Testis (tissue), 5 donors: ENCODE measurements at places on chromosomes 2 and 18.
A peak's percentile ranks its signal among the peaks of the same experiment; 100 is the strongest.

GRCh38 chr2:234708717-234709116 lies 211.8 kb upstream of the ARL4C start:
- H3K36me3 ChIP-seq = no peaks in the 10 kb centered on the region
- H3K4me3 ChIP-seq = no peak overlapping the region
- no peaks in the 10 kb centered on the region for H3K4me1 ChIP-seq
- H3K27me3 ChIP-seq = no peaks in the 10 kb centered on the region
- no peak overlapping the region for H3K27ac ChIP-seq
- no peak for DNase-seq

DNA sequence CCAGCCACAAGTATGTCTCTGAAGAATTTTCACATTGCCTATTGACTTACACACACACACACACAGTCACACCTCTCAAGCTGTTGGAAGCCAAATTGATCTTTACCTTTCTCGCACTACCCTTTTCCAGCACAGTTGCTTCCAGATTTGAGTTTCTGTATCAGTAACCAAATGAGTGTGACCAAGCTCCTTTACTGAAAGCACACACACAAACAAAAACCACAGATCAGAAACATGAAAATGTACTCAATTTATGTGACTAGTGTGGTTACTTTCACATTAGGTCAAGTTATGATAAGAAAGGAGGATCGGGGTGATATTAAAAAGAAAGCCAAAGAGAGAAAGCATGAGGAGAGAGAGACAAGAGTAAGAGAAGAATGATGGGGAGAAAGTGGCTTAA lies 993.9 kb upstream of the POU3F3 start:
- no peaks in the 10 kb centered on the region for H3K36me3 ChIP-seq
- H3K4me1 ChIP-seq = no peaks in the 10 kb centered on the region
- H3K27me3 ChIP-seq = no peaks in the 10 kb centered on the region
- no peak overlapping the region for H3K4me3 ChIP-seq

GRCh38 chr2:217228732-217229131 lies 368.9 kb upstream of the TNP1 start:
- no peaks in the 10 kb centered on the region for H3K4me1 ChIP-seq
- no peaks in the 10 kb centered on the region for H3K27me3 ChIP-seq
- no peak overlapping the region for H3K4me3 ChIP-seq
- no peak overlapping the region for H3K27ac ChIP-seq
- DNase-seq = no peak
- H3K36me3 ChIP-seq = no peaks in the 10 kb centered on the region

GRCh38 chr2:137208431-137208891 lies 443.1 kb downstream of the THSD7B start:
- no peak for DNase-seq
- H3K4me1 ChIP-seq = no peaks in the 10 kb centered on the region
- H3K27me3 ChIP-seq = no peaks in the 10 kb centered on the region
- H3K4me3 ChIP-seq = no peak overlapping the region
- H3K27ac ChIP-seq = no peak overlapping the region
- H3K36me3 ChIP-seq = no peaks in the 10 kb centered on the region

DNA sequence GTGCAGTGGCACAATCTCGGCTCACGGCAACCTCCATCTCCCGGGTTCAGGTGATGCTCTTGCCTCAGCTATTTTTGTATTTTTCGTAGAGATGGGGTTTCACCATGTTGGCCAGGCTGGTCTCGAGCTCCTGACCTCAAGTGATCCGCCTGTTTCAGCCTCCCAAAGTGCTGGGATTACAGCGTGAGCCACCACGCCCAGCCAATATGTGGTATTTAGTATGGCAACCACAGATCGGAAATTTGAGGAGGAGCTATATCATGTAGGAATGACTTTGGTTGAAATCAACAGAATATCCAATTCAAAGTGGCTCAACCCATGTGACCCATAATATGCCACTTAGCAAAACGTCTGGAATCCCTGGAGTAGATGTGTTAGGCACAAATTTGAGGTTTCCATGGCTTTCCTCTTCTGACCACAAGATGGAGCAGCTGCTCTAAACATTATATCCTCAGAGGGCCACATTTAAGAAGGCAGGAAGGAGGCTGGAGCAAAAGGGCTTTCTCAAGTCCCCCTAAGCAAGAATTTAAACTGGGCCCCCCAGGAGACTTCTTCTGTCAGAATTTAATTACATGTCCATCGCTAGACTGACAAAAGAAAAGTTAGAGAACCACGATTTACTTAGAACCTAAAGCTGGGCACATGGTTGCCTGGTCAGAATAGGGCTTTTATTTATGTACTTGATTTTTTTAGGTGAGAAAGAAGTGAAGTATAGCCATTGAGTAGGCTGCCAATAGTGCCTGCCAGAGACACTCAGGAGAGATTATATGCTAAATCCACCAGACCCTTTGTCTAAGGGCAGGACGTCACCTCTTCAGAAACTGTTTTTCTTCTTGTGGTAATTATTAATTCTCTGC lies 49.6 kb upstream of the ITSN2 start:
- no peak overlapping the region for H3K4me3 ChIP-seq
- H3K27me3 ChIP-seq = no peaks in the 10 kb centered on the region
- H3K27ac ChIP-seq = no peak overlapping the region
- no peaks in the 10 kb centered on the region for H3K4me1 ChIP-seq

- DNase-seq = no peak
- no peaks in the 10 kb centered on the region for H3K4me1 ChIP-seq
- H3K27ac ChIP-seq = no peak overlapping the region
- H3K36me3 ChIP-seq = no peaks in the 10 kb centered on the region
- H3K4me3 ChIP-seq = no peak overlapping the region
Measured at GRCh38 chr18:31976242-31976641, 33.3 kb upstream of the TRAPPC8 start.

DNA sequence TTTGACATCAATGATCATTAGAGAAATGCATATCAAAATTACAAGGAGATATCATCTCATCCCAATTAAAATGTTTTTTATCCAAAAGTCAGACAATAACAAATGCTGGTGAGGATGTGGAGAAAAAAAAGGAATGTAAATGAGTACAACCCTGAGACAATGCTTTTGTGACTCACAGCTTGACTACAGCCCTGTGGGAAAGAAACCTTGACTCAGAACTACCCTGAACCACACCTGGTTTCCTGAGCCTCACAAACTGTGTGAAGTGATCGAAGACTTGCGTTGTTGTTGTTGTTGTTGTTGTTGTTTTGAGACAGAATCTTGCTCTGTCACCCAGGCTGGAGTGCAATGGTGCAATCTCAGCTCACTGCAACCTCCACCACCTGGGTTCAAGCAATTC lies 266.6 kb upstream of the MYT1L start:
- DNase-seq = no peak
- H3K27ac ChIP-seq = no peak overlapping the region
- H3K27me3 ChIP-seq = no peaks in the 10 kb centered on the region
- no peaks in the 10 kb centered on the region for H3K4me1 ChIP-seq

DNA sequence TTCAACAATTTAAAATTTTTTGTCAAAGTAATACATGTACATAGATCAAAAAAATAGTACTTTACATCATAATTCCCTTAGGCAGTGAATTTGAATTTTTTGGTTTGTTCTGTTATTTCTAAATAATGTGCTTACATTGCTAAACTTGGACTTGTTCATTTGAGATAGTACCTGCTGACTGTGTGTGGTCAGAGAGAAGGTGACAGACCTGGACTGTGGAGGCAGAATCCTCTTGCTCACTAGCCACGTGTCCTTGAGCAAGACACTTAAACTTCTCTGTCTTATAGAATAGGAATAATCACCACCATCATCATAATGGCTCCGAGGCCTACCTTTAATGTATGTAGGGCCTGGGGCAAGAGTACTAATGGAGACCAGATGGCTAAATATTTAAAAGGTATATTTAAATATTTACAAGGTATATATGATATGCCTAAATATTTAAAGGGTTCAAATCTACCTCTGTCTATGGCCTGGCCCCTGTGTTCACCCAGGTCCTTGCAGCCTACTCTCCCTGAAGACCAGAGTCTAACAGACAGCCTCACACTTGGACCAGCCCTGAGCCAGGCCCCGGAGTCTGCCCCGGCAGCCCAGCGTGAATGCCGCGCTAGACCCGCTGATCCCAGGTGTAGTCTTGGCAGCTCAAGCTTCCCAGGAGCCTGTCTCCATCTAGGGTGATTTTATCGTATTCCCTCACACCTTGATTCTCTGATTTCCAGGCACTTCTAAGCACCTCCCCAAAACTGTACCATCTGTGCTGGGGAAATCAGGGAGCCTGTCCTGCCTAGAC lies 33.5 kb downstream of the ZNF532 start:
- no peak overlapping the region for H3K4me3 ChIP-seq
- peaks cover 10% of the 10 kb centered on the region for H3K4me1 ChIP-seq
- H3K27ac ChIP-seq = no peak overlapping the region
- no peaks in the 10 kb centered on the region for H3K27me3 ChIP-seq

- H3K4me1 ChIP-seq = peaks cover 2% of the 10 kb centered on the region
- no peak overlapping the region for H3K27ac ChIP-seq
- no peaks in the 10 kb centered on the region for H3K27me3 ChIP-seq
- no peaks in the 10 kb centered on the region for H3K36me3 ChIP-seq
Measured at GRCh38 chr2:3314626-3315025, 63.0 kb downstream of the EIPR1 start.

DNA sequence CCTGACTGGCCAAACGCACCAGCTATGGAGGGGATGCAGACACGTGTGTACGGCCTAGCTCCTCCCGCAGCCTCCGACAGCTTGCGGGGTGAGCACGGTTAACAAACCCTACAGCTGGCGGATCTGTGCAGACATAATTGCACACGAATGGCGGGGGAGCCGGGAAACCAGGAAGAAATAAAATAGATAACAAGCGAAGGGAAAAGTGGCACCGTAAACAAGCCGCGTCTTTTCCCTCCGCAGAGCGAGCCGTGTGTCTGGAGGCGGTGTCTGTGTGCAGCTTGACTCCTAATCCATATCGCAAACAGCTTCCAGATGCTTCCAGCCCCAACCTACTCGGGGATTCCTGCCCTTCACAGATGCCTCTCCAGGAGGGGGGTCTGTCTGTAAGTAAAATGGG lies 853.1 kb upstream of the SALL3 start:
- no peaks in the 10 kb centered on the region for H3K27me3 ChIP-seq
- H3K36me3 ChIP-seq = no peaks in the 10 kb centered on the region
- H3K4me3 ChIP-seq = no peak overlapping the region
- H3K27ac ChIP-seq = no peak overlapping the region
- DNase-seq = no peak

DNA sequence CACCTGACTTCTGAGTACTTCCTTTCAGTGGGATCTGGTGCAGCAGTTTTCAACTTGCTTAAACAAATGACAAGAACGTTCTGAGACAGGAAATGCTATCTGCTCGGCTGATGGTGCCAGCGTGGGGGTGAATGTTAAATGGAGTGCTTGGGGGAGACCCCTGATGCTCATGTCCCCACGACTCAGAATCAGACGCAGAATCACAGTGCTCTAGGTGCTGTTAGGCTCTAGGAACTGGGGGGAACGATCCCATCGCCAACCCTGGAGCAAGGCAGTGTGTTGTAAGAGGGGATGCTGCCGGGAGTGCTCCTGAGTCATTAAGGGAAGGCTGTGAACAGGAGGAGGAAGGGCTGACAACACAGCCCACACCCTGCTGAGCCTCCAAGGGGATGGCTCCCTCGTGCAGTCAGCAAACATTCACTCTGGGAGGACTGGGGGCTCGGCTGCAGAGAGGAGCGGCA lies 34.1 kb upstream of the KCNF1 start:
- H3K4me1 ChIP-seq = no peaks in the 10 kb centered on the region
- no peak for DNase-seq
- H3K4me3 ChIP-seq = no peak overlapping the region
- H3K27ac ChIP-seq = no peak overlapping the region
- no peaks in the 10 kb centered on the region for H3K36me3 ChIP-seq

DNA sequence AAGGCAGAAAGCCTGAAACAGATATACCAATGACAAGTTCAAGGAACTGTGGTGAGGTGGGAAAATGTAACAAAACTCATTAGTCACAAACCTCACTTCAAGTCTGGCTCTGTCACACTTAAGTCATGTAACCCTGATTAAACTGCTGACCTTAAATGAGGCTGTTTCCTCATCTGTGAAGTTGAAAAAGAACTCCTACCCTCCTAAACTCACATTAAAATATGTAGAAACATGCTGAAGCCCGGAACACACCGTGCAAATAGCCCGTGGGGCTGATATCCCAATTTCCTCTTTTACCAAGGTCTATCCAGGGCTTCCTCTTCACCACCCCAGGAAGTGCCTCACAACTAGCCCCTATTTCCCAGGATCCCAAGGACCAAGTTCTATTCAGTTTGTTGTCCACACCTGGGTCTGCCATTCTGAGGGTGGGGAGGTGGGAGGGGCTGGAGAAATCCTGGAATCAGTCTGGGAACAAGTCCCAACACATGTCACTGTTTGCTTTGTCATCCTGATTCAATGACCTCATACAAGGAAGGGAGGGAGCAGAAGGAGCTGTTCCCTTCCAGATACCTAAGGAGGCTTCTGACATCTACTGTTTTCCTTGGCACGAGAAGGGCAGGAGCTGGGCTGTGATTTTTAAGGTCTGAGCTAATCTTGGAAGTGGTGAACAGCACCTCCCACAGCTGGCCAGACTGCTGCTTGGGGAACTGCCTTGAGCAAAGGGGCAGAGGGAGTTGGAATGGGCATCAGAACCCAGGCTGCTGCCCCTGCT lies 42.3 kb downstream of the SLC4A1AP start:
- H3K4me1 ChIP-seq = peaks cover 41% of the 10 kb centered on the region
- peak overlapping the region; percentile 97 for H3K27ac ChIP-seq

DNA sequence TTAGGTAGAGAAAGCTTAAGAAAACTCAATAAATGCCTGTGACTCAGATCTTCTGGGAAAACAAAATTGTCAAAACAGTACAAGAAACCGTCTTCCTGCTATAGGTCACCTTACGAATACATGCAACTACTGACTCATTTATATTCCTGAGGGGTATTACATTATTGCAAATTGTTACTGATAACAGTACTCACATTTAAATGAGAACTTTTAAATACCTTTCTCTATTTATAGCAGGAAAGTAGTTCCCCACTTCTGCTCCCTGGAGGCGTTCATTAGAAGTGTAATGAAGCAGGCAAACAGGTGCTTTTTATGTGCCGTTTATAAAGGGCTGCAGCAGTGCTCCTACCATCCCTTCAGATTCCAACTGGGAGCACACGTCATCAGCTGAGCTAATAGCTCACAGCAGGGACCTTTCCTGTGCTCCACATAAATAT lies 65.1 kb upstream of the RPRM start:
- no peaks in the 10 kb centered on the region for H3K4me1 ChIP-seq
- DNase-seq = no peak
- H3K27ac ChIP-seq = no peak overlapping the region
- H3K4me3 ChIP-seq = no peak overlapping the region
- no peaks in the 10 kb centered on the region for H3K36me3 ChIP-seq

GRCh38 chr2:10504994-10505820 lies 57.1 kb upstream of the ODC1 start:
- H3K36me3 ChIP-seq = no peaks in the 10 kb centered on the region
- no peaks in the 10 kb centered on the region for H3K4me1 ChIP-seq
- H3K27me3 ChIP-seq = no peaks in the 10 kb centered on the region
- DNase-seq = no peak

GRCh38 chr18:44897411-44897810 lies 216.7 kb downstream of the SETBP1 start:
- H3K36me3 ChIP-seq = no peaks in the 10 kb centered on the region
- no peak overlapping the region for H3K4me3 ChIP-seq
- H3K27ac ChIP-seq = no peak overlapping the region
- no peaks in the 10 kb centered on the region for H3K4me1 ChIP-seq
- no peaks in the 10 kb centered on the region for H3K27me3 ChIP-seq
- DNase-seq = no peak

GRCh38 chr2:1777156-1777555 lies 32.8 kb upstream of the PXDN start:
- H3K27me3 ChIP-seq = no peaks in the 10 kb centered on the region
- DNase-seq = no peak
- no peak overlapping the region for H3K27ac ChIP-seq
- no peaks in the 10 kb centered on the region for H3K36me3 ChIP-seq
